NK-92 treated with Interleukin-12 subunit alpha and Interleukin-12 subunit beta, amount 100 ng/mL, for 24 hours (cell line): ENCODE measurements at places on chromosomes 1 and 21.

GRCh38 chr1:163361123-163361934 is 39.6 kb downstream of the NUF2 start:
- no peak for DNase-seq

DNA sequence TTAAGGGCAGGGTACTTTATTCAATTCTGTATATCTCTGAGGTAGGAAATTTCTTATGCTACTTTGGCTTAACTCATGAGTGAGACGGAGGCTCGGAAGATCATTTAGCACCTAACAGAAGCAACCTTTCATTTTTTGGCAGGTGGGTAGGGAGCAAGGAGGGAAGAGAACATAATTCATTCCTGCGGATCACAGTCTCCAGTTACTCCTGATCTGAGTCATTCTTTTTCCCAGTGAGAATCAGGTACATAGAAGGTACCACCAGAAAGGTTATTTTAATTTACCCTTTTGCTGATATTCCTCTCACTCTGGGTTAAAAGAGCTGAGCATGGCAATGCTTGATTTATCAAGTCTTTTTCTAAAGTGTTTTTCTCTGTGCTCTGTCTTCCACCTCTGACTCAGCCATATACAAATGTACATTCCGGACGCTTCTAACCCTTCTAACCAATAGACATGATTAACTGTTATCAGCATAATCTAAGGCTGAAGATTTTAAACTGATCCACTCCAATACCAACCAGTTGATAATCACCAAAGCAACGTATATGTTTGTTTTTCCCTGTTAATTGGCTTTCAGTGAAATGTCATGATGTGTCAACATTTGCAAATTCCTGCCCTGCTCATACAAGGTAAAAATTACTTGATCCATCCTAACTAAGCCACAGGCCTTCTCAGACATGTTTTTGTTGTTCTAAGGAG is 271.7 kb downstream of the DUSP10 start:
- DNase-seq, result no peak

- DNase-seq, result peak; percentile 90
These were observed 82.7 kb downstream of the NOS1AP start for GRCh38 chr1:162151900-162152829.

- DNase-seq, result no peak
These were observed 35.8 kb downstream of the ECE1 start for GRCh38 chr1:21254335-21254951.

DNA sequence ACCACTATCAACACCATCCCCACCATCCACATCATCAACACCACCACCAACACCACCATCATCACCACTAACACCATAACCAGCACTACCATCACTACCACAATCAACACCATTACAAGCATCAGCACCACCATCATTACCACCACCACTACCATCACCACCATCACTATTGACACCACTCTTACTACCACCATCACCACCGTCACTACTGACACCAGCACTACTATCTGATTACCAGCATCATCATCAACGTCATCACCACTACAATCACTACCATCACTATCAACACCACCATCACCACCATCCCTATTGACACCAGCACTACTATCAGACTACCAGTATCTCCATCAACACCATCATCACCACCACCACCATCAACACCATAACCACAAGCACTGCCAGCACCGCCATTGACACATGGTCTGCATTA is 106.1 kb upstream of the RUNX3 start:
- DNase-seq, result no peak

GRCh38 chr1:204414016-204414415 is 2.4 kb upstream of the PPP1R15B start:
- DNase-seq, result no peak

GRCh38 chr1:205456383-205456867 is 580 bp upstream of the BLACAT1 start:
- DNase-seq, result no peak

DNA sequence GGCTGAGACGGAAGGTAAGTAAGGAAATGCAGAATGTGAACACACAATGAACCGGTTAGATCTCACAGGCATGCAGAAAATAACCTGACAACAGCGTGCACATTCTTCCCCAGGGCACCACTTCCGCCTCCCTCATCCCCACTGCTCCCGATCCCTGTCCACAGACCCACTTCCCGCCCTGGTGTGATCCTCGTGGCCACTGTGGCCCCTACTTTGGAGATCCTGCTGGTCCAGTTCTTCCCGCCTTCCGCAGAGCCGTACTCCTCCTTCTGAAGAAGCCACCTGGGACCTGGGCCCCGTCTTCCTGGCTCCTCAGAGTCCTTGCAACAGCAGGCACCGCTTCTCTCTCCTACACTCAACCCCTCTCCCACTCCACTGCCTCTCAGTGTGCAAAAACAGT is 1.4 kb upstream of the GSTM4 start:
- no peak for DNase-seq

- DNase-seq, result no peak
These were observed 173.9 kb downstream of the HHIPL2 start for GRCh38 chr1:222373831-222374602.

GRCh38 chr1:31198600-31198999 is 41.1 kb downstream of the NKAIN1 start:
- no peak for DNase-seq

DNA sequence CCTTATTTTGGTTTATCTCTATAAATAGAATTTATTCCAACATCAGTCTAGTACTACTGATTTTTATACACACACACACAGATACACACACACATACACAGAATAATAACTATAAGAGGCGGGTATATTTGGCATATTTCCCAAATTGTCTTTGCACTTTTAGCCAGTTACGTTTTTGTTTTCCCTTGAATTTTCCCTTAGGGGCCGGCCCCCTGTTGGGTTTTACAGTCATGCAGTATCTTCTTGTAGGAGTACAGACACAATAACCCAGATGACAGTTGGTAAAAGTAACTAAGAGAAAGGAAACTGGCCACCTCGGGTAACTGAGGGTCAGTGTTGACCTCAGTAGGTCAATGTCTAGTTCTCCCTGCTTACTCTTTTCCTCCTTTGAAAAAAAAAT is 50.9 kb downstream of the DISP1 start:
- no peak for DNase-seq

DNA sequence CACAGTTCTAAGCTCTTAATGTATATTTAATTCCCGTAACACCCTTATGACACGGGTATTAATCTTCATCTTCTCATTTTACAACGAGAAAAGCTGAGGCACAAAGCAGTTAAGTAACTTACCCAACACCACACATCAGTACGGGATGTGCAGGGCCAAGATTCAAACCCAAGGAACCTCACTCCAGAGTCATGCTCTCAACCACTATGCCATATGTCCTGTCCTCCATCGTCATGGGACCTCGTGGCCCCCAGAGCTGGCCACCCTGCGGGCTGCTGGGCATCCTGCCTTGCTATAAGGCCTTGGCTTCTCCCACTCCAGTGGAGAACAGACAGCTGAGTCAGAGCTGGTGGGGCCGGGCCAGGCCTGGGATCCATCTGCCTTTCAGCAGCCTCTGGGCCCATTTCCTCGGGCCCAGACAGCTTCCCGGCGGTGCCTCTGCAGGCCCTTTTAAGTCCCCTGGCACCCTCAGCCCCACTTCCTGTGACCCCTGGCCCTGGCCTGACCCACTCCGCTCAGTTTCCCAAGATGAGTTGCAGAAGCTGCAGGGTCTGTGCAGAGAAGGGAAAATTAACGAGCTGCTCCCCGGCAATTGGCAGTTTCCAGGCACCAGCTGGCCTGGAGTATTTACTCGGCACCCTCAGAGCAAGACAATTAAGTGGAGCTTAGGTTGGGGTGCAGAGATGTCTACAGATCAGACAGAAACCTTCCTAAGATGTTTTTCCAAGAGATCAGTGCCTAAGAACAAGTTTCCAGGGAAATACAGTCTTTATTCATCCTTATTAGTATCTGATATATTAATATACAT is 98.2 kb downstream of the EPHB2 start:
- no peak for DNase-seq

DNA sequence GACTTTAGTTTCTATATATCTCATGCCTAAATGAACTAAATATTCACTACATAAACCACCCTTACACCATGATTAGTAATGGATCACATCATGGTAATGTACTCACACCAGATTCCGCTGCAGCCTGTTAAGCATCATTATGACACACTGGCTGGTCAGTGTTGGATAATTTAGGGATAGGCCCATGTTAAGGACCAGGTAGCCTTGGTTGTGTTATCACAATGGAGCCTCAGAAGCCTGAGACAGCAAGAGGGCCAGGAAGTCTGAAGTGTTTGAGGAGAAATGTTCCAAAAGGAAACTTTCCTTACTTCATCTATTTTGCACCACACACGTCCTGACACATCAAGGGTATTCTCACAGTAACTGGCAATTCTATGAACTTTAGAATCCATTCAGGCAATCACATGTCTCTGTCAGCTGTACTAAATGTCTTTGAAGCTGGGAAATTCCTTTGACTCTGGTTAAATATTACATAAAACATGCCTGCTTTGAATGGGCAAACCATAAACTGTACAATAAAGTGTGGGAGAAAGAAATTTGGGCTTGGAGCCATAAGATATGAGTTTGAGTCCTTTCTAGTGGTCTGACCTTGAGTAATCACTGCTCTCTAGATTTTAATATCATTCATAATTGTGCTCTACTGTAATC is 105.3 kb upstream of the DPT start:
- DNase-seq, result no peak

DNA sequence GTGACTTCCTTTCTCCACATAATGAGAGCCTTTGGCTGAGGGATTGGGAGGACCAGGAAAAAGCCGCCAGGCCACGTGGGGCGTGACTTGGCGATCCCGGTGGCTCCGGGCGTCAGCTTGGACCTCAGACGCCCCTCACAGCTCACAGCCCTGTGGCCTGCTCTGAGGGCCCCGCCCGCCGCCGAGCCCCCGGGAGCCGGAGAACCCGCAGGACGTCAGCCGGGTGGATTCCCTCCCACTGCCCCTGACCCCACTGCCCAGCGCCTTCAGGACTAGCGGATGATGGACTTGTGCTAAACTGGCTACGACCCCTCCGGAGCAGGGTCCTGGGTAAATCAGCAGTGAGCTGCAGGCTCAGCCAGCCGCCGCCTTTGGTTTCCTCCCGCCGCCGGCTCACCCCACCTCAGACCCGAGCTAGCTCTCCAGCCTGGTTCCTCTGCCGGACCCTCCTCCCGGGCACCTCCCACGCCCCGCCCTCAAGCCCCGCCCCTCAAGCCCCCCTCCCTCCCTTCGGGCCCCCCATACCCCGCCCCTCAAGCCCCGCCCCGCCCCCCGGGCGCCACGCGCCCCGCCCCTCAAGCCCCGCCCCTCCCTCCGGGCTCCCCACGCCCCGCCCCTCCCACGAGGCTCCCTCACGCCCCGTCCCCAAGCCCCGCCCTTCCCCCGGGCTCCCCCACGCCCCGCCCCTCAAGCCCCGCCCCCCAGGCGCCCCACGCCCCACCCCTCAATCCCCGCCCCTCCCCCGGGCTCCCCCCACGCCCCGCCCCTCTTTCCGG is 10.0 kb upstream of the FAAP20 start:
- DNase-seq, result no peak

- no peak for DNase-seq
These were observed 48.2 kb upstream of the A3GALT2 start for GRCh38 chr1:33369081-33369480.

DNA sequence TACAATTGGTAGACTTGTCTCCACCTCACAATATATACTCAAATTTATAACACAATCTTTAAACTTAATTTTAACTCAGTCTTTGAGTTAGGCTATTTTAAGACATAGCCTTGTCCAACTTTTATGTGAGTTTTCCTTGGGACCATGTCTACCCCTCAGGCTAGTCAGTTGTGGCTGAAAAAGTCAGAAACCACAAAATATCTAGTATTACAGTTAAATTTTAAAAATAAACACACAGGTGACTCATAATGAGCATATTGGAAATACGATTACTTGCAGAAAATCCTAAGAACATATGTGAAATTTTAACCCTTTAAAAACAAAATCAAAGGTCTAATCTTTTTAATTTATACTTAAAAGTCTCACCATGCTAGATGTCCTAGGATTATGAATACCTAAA is 4.8 kb upstream of the ASB17 start:
- DNase-seq, result no peak

DNA sequence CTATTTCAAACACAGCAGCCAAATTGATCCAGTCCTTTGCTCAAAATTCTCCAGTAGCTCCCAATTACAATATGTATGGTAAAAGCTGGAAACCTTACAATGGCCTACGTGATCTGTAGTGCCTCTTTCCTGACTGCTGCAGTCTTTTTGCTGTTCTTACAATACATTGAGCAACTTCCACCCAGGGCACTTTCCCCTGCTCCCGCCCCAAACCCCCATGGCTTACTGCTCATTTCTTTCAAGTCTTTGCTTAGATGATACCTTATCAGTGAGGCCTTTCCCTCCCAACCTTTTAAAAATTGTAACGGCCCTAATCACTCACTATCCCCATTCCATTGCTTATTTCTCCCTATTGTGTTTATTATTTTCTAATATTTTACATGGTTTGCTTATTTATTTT is 43.9 kb upstream of the APOBEC4 start:
- DNase-seq, result no peak

DNA sequence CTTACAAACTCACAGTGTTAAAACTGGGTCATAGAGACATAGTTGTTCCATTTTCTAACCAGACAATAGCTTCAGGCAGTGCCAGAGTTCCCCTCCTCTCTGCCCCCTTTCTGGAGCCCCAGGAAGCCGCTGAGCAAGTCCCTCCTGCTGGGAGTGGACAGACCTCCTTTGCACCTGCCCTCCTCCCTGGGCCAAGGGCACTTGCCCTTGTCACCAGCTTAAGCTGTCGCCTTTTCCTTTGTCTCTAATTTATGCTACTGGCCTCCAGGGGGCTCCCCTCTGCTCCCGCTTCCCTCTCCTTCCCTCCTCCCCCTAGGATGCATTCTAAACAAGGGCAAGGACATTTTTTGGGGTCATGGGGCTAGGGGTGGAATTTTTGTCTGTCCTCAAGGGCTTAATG is 182.4 kb downstream of the MIS18A start:
- DNase-seq, result no peak

DNA sequence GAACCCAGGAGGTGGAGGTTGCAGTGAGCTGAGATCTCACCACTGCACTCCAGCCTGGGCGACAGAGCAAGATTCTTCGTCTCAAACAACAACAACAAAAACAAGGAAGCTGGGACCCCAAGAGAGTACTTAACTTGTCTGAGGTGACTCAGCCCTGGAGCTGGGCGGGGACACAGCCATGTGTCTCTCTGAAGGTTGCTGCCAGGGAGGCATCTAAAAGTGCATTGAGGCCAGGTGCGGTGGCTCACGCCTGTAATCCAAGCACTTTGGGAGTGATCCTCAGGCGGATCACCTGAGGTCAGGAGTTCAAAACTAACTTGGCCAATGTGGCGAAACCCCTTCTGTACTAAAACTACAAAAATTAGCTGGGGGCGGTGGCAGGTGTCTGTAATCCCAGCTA is 7.7 kb downstream of the IFI6 start:
- no peak for DNase-seq

DNA sequence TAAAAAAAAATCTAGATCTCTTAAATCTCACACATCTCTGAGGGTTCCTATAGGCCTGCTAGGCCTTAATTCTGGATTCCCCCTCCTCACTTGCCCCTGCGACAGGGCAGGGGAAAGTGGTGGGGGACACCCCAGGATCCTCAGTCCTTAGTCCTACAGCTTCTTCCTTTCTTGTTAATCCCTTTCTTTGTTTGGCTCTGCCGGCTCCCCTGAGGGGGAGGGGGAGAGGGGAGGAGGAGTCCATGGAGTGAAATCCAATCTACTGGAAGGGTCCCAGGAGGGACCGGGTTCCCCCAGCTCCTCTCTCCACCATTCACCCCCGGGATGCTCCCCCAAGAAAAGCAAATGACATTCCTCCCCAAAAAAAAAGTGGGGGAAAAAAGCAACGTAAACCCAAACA is 8.5 kb downstream of the MEX3A start:
- no peak for DNase-seq

- DNase-seq, result no peak
These were observed 4.6 kb upstream of the KCNA2 start for GRCh38 chr1:110610696-110611286.
